ENCODE measurements at places on chromosomes 12 and 14.

- DNase-seq = no peak
Measured at GRCh38 chr14:61042220-61042619, 61.2 kb downstream of the SLC38A6 start.

DNA sequence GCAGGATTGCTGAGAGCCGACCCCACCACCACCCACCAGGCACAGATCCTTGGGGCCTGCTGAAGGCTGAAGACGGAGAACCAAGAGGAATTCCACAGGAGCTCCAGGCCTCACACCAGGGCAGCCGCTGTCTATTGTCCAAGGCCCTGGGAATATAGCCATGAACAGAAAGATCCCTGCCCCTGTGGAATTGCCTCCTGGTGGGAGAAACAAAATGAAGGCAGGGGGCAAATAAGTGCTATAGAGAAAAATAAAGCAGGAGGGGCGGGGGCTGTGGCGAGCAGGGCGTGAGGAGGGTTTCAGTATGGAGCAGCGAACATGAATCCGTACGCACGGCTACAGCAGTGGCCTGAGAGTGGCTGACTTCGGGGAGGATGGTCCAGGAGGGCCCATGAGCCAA lies 96.1 kb downstream of the EML1 start:
- no peak for DNase-seq

DNA sequence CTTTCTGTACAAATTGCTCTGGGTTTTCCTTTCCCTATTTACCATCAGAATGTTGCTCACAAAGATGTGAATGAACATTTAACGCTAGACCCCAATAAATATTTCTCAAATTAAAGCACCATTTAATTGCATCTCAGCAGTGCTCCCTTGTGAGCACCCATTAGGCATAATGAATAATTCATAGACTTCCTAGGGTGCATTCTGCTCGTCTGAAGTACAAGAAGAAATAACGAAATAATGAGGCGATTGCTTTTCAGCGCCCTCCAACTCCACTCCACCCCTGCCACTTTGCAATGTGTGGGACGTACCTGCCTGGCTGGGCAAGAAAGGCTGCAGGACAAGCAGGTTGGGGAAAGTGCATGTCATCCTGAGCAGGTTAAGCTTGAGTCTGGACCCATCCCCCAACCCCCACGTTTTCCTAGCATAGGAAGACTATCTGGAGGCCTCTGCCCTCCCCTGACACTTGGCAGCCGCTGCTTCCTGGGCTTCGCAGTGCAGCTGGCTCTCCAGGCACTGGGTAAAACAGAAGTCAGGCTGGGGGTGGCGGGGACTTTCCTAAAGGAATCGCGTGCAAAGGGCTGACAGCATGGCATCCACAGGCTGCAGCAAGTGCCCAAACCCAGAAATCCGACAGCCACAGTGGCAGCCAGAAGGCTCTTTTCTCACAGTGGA lies 253.7 kb downstream of the DUSP6 start:
- peak; percentile 61 for DNase-seq

DNA sequence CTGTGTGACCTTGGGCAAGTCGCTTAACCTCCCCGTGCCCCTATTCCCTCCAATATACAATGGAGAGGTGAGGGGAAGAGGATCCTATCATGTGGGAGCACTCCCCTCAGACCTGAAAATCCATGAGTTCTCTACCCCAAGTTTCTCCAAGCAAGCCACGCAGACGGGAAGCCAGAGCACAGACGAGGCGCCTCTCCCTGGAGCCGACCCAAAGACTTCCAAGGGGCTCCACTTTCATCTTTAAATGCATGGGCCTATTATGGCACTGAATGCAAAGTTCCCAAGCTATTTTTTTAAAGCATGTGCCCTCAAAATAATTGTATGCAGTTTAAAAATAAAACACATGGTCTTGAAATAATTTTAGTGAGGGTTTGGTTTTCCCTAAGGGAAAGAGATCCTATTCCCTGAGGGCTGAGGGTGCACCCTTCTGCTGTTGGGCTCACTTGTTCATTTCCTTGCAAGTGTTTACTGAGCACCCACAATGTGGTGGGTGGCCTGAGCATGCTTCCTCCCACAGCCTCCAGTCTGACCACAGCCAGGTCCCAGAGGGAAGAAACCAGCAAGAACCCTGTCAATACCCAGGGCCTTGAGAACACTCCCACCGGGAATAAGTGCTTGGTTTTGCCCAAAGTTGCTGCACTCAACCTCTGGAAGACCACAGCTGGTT lies 14.6 kb downstream of the CMKLR1 start:
- no peak for DNase-seq

DNA sequence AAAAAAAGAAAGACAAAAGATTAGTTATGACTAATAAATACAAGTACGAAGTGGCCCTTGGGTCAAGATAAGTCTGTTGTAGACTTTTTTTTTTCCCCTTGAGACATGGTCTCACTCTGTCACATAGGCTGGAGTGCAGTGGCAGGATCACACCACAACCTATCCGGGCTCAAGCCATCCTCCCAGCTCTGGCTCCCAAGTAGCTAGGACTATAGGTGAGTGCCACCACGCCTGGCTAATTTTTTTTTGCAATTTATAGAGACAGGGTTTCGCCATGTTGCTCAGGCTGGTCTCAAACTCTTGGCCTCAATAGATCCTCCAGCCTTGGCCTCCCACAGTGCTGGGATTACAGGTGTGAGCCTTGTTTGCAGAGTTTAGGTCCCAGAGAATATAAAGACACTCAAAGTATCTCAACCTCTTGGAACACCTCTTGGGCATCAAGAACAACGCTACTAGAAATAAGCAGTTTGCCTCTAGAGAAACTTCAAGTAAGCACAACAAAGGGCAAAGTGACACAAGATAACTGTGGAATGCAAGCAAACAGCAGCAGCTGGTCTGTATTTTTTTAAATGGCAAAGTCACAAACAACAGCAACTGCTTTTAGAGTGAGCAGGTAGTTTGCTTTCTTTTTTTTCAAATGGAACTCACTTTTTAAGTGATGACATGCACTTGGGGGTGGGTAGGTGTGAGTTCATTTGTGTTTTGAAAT lies 3.9 kb upstream of the MDM2 start:
- DNase-seq = no peak

- DNase-seq = peak; percentile 36
Measured at GRCh38 chr12:76762601-76762980, 1.3 kb upstream of the ZDHHC17 start.

DNA sequence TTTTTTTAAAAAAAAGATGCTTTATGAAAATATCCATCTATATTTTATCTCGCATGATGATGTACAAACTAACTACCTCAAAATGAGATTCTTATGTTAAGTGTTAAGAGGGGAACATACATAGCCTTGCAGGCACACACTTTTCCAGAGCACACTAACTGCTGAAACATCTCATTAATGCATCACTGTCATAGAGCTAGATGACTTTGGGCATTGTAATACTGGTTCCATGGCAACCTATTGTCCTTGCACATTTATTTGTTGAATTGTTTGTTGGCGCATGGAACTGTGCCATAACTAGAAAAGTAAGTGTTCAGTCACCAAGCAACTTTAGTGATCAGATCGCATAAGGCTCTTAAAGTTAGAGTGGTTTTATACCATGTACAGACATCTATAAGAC lies 348.3 kb downstream of the GALC start:
- DNase-seq = no peak

GRCh38 chr12:71892059-71892458 lies 46.6 kb upstream of the TPH2 start:
- no peak for DNase-seq

- DNase-seq = peak; percentile 21
Measured at GRCh38 chr12:22543246-22544037, 900 bp downstream of the C2CD5 start.

Measured in cardiac muscle cell (in vitro differentiated cells and primary cell).